Activated naive CD4-positive, alpha-beta T cell (primary cell): ENCODE measurements at places on chromosomes 7 and 10.

- DNase-seq, result no peak
These were observed 20.6 kb downstream of the UBTD1 start for GRCh38 chr10:97519342-97519741.

- DNase-seq, result no peak
These were observed 41.5 kb upstream of the PDGFA start for GRCh38 chr7:560966-561630.

- no peak for DNase-seq
These were observed 101.9 kb downstream of the COL28A1 start for GRCh38 chr7:7433811-7434210.

DNA sequence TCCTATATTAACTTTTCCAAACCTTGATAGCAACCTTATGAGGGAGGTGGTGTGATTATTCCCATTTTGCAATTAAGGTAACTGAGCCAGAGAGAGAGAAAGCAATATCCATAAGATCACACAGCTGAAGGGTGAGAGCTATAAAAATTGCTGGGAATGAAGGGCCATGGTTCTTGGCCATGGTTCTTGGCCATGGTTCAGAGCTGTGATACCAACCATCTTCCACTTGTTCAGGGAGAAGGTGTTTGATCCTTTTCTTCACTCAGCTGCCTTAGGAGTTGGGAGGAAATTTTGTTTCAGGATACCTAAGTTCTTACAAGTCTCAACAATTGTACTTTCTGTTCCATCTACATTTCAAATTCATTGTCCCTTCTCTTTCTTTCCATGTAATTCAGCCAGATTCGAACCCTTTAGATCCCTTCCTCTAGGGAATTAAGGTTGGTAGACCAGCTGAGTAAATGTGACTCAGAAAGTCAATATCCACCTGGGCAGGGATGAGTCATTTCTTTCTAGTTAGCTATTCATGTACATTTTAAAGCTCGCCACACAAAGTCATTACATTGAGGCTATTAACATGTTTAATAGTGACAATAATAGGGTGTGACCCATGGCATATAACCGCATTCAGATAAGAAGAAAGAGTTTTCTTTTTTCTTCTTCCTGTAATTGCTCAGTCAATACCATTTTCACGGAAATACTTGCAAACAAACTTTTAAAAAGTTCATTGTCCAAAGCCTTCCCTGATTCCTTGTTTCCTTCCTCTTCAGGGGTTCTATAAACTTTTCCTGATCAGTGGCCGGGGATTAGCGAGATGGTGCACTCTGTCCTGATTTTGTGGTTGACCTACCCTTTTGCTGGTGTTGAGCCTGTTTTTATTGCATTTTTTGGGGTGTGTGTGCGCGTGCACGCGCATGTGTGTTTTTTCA lies 143.4 kb downstream of the TCF7L2 start:
- no peak for DNase-seq

GRCh38 chr10:99844433-99844955 lies 62.1 kb downstream of the ABCC2 start:
- DNase-seq, result no peak

DNA sequence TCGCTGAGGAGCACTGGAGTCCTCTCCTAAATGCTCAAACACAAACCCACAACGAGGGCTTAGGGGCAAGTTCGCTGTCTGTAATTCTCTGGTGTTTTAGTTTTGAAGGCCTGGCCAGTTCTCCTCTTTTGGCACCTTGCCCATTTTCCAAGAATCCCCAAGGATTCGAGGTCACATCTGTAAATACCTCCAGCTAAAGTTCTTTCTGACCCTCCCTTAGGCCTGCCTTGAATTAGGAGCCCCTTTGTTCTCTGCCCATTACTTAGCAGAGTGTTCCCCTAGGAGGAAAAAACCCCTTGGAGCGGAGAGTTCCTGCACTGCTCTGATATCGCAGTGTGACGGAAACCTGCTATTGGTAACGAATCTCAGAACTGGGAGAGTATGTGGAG lies 743 bp upstream of the PYROXD2 start:
- DNase-seq, result no peak

DNA sequence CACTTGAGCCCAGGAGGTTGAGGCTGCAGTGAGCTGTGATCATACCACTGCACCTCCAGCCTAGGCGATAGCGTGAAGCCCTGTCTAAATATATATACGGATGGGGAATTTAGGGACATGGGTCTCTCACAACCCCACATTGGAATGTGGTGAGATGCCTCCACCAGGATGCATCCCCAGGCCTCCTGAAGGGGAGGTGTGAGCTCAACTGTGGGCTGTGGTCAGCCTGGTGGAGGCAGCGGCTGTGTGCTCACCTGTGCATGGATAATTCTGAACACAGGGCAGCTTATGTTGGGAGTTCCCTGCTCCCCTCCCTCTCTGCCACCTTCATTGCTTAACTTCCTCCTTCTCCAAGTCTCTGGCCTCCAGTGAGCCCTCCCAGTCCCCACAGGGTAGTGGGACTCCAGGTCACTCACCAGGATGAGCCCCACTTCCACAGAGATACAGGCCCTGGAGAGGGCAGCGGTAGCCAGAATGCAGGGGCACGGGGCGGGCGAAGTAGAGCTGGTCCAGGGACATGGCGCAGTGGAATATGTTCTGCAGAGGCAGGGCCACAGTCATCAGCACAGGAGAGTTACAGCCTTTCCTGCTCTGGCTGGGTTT lies 30.4 kb downstream of the PYROXD2 start:
- no peak for DNase-seq

GRCh38 chr10:128421371-128422160 lies 295.3 kb upstream of the MKI67 start:
- no peak for DNase-seq

DNA sequence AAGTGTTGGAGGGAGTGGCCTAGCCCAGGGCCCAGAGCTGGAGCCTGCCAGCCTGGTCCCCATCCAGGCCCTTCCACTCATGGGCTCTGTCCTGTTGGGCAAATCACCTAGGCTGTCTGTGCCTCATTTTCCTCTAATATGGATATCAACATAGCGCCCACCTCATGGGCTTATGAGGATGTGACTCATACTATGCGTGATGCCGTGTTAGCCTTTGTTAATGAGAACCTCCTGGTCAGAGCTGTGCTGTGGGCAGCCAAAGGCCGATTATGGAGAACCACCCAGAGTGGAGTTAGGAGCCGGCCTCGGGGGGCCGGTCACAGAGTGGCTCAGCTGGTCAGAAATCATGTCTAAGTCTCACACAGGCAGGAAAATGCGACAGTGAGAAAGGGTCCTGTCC lies 306.4 kb downstream of the PAXIP1 start:
- DNase-seq, result no peak

DNA sequence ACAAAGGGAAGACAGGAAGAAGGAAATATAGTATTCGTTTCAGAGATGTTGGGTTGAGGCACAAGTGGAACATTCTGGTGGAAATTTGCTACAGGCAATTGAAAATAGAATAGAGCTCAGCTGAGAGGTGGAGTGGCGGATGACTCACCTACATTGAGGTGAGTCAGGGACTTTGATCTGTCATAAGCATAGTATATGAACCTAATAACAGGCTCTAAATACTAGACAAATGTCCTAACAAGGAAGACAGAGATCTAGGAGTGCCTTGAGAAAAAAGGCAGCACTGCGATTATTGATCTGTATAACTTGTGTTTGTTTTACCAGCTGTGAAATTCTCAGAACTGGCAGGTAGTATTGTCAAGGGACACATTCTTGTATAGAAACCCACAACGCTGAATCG lies 907 bp upstream of the IFRD1 start:
- DNase-seq, result no peak

DNA sequence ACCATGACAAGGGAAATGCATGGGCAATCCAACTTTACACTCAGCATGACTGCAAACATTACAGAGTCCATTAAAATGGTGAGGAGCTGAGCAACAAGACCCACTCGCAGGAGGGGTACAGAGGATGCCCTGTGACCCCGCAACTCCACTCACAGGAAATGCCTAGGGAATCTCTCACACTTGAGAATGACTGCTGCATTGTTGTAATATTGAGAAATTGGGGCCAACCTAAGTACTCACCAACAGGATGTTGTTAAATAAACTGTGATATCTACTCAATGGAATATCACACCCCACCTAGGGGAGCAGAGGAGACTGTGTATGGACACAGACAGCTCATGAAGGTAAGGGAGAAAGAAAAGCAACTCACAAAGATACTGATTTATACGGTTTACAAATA lies 53.4 kb upstream of the CAMK2B start:
- no peak for DNase-seq
